Femur (tissue), 1 donor: ENCODE measurements at places on chromosomes 16 and 17.
A peak's percentile ranks its signal among the peaks of the same experiment; 100 is the strongest.

DNA sequence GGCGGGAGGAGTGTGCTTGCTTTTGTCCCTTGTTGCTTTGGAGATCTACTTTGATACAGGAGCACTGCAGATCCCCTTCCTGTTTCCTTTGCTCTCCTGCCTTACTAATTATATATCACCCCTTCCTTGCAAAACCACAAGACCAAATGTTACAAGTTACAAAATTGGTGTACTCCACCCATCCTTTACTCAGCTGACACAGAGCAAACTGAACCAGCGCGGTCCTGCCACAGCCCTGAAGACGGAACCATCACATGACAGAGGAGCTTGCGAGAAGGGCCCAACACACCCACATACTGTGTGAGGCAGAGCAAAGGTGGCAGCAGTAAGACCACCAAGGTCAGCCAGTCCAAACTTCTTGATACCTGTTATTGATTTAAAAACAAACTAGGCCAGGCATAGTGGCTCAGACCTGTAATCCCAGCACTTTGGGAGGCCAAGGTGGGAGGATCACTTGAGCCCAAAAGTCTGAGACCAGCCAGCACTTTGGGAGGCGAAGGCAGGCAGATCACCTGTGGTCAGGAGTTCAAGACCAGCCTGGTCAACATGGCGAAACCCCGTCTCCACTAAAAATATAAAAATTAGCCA lies 33.2 kb downstream of the CYTH1 start:
- peak; percentile 67 for DNase-seq

DNA sequence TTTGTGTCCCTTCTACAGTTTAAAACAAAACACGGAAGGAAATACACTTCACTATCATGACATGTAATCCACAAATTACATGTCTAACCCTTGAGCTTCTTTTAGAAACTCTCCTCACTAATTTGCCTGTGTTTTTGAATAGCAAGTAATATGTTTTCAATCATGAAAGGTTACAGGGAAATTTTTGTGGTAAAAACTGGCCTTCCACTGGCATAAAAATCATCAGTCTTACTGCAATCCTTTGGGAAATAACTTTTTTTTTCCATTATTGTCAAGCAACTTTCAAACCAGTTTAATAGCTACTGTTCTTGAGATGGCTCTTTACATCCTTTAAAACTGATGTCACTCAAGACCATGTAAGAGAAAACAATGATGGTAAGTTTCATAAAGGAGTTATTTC lies 27.0 kb downstream of the MYO1D start:
- DNase-seq = no peak

GRCh38 chr17:66142428-66142827 lies 49.5 kb downstream of the CEP112 start:
- DNase-seq = no peak

- no peak for DNase-seq
Observed at GRCh38 chr16:10242097-10242496, 59.9 kb upstream of the GRIN2A start.

DNA sequence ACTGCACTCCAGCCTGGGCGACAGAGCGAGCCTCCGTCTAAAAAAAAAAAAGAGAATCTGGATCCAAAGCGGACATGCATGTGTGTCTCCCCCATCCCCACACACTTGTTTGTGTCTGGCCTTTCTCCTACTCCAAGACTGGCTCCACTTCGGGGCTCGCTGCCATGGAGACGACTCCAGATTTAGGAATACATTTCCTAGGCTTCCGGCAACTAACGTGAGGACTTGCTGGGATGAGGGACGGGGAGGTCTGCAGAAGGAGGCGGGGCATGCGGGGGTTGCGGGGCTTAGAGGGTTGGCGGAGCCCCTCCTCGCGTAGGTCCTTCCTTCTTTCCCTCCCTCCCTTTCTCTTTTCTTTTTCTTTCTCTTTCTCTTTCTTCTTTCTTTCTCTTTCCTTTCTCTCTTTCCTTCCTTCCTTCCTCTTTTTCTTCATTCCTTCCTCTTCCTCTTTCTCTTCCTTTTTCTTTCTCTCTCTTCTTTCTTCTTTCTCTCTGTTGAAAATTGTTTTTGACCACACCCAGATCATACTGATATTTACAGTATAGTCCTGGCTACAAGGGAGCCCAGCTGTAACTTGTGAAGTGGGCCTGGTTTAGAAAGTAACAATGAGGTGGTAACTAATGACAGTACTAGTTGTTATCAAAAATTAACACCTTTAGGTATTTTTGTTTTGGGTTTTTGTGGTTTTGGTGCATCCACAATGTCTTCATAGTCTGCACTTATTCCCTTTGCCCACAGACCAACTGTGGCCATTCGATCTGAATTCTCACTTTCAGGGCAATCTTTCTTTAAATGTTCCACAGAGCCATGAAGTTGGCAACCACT lies 25.2 kb downstream of the MIS12 start:
- no peak for DNase-seq

DNA sequence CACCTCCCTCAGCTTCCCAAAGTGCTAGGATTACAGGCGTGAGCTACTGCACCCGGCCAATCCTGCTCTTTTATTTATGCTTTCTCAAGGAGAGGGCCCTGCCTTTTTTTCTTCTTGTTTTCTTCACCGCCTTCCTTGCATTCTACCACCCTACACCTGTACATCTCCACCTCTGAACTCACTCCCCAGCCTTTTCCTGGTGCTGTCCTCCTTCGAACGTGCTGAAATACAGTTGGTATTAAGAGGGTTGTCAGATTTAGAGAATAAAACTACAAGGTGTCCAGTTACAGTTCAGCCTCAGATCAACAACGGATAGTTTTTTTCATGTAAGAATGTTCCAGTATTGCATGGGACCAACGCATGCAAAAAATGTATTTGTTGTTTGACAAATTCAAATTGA lies 1.7 kb downstream of the PIRT start:
- DNase-seq = no peak

DNA sequence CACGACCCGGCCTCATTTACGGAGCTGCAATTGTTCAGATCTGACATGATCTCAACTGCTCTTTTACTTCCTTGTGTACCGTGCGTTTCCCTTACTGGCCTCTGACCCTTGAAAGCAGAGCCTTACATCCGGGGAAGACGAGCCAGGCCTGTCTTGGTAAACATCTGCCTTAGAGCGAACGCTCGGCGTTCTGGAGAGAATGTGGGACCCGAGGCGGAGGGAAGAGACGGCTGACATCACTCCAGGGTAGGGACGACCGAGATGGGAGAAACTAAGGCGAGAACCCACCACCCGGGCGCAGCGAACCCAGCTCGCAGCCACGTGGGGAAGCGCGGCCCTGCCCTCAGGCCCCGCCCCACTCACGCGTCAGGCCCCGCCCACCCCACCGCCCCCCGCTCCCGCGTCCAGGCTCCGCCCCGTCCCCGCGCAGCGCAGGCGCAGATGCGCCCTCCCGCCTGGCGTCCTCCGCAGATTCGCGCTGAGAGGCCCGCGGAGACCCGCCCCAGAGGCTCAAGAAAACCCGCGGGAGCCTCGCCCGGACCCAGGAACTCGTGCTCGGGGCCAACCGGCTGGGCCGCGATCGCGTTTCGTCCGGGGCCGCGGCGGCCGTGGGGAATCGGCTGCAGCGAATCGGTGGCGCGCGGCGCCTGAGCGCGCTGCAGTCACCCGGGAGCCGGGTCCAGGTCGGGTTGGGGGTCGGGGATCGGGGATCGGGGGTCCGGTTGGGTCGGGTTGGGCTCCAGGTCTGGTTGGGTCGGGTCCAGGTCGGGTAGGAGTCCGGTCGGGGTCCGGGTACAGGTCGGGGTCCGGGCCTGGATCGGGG lies at the start of gene TELO2:
Gene TELO2 (plus strand): TSS at position 438 of the 823 bp plus-strand sequence. CDS start 922 bp downstream, outside the sequence.
- DNase-seq = peak; percentile 91

GRCh38 chr16:64292953-64293352 lies 828.9 kb downstream of the CDH11 start:
- DNase-seq = no peak

- no peak for DNase-seq
Observed at GRCh38 chr16:50050802-50051201, 15.0 kb upstream of the HEATR3 start.

- no peak for DNase-seq
Observed at GRCh38 chr16:66728117-66728787, 23.2 kb downstream of the DYNC1LI2 start.
